Fibroblast of the conjunctiva (primary cell): ENCODE measurements at places on chromosomes 5 and 9.

DNA sequence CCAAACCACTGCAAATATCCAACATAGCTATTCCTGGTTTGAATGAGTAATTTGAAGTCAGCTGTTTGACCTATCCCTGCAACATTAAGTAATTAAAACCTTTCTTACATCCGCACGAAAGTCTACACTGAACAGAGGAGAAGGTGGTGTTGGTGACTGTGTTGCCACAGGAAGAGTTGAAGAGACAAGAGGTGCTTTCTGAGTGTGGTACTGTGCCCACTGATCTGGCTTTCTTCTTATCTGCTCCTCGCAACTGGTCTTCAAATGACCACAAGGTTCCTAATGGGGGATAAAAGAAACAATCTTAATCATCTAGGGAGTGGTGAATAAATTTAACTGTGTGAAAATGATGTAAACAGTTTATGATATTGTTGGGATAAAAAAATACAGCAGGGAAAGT, 29.4 kb upstream of the PDCL start:
- no peak for DNase-seq

GRCh38 chr9:16763946-16764345, 106.5 kb downstream of the BNC2 start:
- DNase-seq = no peak

- no peak for DNase-seq
Observed at GRCh38 chr5:82491397-82491796, 213.2 kb upstream of the RPS23 start.

- no peak for DNase-seq
Observed at GRCh38 chr9:136532799-136533774, 12.8 kb downstream of the NOTCH1 start.

GRCh38 chr5:93328833-93329232, 252.2 kb downstream of the NR2F1-AS1 start:
- DNase-seq = no peak

DNA sequence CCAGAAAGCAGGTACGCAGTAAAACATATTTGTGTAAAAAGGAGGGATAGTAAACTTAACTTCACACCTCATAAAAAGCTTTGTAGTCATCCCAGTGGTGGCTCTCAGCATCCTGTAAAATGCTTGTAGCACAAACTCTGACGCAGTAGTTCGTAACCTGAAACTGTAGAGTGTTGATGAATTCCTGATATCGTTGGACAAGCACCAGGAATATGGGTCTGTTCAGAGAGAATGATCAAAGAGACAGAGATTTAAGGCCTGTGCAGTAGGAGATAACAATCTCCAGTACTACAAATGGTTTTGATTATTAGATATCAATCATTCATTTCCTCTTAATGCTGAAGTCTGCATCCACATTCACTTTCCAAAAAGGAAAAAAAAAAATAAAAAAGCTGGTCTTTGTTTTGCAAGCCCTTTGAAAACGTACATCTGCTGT, 148.5 kb downstream of the KIAA0825 start:
- DNase-seq = peak; percentile 68

GRCh38 chr5:157865781-157866180, 6.8 kb upstream of the CLINT1 start:
- no peak for DNase-seq

- no peak for DNase-seq
Observed at GRCh38 chr5:124650951-124651662, 95.3 kb downstream of the ZNF608 start.

DNA sequence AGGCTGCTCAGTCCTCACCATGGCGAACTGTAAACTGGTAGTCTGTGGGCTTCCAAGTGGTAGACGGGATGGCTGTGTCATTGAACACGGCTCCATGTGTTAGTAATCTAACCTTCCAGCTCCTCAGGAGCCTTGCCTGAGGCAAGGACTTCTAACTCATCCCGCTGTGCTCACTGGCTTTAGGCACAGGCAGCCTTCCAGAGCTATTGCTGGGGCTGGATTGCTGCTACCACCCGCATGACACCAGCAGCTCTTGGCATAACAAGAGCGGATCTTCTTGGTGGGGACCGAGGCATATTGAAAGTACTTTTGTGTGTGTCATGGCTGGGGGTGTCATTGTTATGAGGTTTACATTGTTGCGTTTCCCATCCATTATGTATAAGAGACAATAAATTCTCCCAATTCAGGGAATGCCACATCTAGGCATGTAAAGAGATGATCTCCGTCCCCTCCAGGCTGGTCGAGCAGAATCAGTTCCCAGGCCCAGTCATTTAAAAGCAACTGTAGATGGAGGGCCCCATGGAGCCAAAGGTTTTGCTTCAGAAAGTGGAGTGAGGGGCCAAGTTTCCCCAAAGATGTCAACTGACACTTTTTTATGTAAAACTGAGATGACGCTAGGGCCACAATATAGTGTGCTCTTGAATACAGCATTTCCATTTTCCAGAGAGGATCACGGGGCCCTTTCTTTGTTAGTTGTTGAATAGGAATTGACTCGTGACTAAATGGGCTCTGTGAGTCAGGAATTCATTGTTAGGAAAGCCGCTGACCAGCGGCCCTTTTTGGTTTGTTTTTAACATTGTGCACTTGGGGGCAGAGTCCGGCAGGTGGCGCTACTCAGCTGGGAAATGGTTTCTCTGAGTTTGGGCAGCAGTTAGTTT, 759.5 kb downstream of the TAF11L14 start:
- peak; percentile 1 for DNase-seq
